Adipocyte (in vitro differentiated cells): ENCODE measurements at places on chromosomes 1 and 21.

DNA sequence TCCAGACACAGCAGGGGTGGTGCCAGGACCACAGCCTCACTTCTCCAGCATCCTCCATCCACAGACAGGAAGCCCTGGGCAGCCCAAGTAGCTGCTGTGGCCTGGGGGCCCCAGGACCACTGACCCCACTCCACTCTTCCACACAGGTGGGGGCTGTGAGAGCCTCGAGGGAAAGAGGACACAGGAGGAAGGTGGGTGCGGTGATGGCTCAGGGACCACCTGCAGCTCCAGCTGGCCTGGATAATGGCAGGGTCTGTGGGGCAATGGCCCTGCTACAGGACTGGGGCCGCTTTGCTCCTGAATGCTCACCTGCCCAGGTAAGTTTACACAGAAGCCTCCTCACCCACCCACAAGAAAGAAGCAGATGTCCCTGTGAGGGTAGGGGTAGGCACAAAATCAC lies 18.3 kb upstream of the PRSS38 start:
- DNase-seq = no peak

GRCh38 chr1:242425232-242425631 lies 99.3 kb downstream of the PLD5 start:
- DNase-seq = no peak

DNA sequence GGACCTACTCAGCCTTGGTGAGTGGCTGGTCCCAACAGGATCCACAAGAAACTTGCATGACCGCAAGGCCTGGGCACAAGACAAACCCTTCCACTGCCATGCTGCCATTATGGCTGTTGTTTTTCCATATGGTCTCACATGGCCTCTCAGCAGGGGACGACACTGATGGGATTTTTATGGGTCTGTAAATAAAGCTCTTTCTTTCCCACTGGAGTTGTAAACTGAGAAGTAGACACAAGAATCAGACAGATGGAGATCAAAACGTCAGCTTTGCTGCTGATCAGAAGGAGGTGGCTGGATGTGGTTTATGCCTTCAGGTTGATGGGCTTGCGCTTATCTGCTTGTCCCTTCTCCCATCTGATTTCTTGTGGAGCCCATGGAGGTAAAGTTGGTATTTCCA lies 138.1 kb upstream of the KCNJ6 start:
- DNase-seq = no peak

DNA sequence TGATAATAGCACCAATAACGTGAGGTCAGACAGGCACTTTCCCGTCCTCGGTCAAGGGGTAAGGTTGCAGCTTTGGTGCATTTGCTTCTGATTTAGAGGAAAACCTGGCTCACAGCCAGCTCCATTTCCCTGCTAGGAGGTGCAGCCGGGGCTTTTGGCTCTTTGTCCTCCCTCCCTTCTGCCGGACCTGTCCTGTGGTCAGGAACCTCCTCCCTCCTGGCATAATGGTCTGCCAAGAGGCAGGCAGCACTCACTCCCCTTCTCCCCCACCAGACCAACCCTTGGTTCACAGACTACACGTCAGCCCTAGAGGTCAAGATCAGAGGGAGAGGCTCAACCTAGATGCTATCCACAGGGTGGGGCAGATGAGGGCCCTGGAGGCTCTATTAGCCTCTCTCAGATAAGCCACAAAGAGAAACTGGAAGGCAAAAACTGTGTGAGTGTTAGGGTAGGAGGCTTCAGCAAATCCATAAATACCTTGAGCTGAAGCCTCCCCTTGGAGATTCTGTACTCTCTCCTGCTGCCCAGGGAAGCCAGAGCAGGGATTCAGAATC lies 64.8 kb downstream of the PLXNA2 start:
- no peak for DNase-seq

DNA sequence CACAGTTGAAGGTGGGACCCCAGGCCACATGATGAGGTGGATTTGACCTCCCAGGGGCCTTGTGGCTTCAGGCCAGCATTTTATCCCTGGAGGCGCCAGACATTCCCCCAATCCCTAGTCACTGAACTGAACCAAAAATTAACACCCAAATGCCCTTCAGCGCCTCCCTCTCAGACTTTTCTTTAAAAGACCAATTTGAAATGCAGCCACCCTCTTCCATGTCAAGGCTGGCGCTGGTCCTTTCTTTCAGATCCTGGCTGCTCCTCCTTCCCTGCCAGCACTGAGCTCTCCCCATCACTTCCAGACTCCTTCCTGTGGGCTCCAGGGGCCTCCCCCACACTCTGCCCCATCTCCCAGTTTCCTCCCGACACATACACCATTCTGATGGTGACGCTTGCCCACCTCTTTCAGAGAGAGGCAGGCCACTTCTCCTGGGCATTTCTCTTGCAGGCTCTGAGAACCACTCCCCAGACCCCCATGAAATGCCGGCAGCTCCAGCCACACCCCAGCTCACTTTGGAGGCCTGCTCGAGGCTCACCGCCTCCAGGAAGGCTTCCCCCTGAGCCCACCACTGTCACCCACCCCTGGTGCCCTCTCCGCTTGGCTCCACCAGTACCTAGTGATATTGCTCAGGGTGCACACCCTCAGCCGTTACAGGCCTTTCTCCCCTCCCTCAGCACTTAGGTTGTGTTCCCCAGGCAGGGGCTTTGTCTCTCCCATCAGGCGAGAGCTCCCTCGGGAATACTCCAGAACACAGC lies 27.0 kb downstream of the NAV1 start:
- DNase-seq = no peak

DNA sequence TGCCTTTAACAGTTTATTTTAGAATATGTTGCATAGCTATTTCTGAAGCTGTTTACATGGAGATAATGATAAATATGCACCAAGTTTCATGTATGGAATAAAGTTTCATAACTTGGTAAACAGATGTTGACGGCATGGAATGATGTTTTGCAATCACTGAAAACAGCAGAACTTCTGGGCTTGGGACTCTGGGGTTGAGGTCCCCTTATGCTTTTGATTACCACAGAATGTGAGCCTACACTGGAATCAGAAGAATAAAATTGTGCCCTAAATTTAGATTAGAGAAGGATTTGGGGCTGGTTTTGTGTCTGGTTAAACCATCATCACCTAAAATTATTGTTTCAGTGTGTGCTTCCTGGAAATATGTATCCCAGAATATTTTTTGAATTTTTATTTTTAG lies 11.1 kb downstream of the KRTAP24-1 start:
- DNase-seq = peak; percentile 9

- peak; percentile 28 for DNase-seq
Observed at GRCh38 chr1:88595355-88596002, 88.6 kb upstream of the PKN2 start.

DNA sequence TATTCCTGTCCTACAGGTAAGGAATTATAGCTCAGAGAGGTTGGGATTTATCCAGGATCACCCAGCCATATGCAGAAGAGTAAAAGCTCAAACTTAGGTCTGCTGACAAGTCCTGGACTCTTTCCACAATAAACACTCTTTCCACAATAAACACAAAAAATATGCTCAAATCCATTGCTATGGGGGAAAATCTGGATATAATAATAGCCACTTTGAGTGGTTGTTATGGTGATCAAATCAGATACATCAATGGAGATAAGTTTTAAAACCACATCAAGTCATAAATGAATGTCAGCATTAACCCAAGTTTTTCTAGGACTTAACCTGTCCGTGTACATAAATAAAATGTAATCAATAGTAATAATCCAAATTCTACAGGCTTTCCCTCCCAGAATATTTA lies 22.3 kb upstream of the TTF2 start:
- DNase-seq = peak; percentile 19

DNA sequence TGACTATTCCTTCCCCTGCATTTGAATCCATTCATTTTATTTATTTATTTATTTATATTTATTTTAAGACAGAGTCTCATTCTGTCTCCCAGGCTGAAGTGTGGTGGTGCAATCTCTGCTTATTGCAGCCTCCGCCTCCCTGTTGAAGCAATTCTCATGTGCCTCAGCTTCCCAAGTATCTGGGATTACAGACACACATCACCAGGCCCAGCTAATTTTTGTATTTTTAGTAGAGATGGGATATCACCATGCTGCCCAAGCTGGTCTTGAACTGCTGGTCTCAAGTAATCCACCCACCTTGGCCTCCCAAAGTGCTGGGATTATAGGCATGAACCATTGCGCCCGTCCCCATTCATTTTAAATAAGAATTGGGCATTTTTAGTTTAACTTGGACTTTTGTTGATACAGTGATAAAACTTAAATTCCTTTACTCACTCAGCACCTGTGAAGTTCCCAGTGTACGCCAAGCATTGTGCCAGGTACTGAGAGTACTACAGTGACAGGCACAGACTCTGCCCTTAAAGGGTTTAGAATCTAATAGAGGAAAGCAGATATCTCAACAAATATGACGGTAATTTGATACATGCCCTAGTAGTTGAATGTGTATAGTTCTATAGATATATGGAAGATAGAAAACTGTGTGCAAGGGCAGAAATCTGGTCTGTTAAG lies 90.5 kb downstream of the PTPRC start:
- DNase-seq = no peak

GRCh38 chr21:18759751-18760161 lies 356.2 kb upstream of the TMPRSS15 start:
- DNase-seq = no peak

DNA sequence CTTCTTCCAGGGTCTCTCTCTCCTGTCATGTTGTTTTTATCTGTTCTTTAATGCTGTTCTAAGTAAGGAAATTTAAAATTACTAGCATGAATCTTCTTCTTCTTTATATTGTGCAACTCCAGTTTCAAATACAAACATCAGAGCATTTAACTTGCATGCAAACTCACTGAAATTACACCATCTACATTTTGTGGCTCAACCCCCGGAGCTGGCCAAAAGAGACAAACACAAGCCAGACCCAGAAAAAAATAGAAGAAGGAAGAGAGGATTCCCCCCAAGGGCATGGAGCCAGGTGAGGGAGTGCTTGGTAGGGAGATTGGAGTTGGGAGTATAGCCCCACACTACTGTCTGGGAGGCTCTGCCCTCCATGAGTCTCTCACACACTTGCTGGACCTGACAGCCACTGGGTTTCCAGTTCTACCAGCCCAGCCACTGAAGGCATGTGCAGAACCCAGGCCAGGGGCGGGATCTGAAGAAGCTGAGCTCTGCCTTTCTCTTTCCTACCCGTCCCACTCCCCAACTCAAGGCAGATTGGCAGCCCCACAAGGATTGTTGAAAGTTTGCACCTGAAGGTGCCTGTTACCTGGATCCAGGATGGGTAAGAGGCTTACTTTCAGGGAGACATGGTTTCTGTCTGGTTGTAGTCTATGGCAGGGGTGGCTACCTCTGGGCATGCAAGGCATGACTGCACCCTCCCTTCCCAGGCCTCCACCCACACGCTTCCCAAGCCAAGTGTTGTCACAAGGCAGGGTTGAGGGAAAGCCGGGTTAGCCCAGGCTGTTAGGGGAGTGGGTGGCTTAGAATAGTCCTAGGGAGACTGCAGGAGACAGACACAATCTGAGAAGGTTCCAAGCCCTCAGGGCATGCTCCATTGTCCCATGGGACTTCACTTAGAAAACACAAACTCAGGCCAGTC lies 297.2 kb downstream of the TGFB2 start:
- peak; percentile 82 for DNase-seq

DNA sequence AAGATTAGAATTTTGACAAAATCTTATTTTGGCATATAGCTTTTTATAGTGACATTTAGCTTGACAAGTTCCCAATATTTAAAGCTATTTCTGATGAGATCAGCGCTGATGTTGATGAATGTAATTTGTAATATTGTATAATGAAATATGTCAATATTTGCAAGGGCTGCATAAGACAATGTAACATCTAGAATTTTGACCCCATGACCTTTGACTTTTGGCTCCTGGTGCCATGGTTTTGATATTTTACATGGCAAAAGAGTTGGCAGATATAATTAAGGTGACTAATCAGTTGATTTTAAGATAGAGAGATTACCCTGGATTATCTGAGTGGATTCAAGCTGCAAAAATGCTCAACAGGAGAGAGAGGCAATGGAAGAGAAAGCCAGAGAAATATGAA lies 63.9 kb downstream of the DUSP10 start:
- DNase-seq = no peak

- peak; percentile 86 for DNase-seq
Observed at GRCh38 chr1:91795591-91796389, 90.2 kb downstream of the TGFBR3 start.

- no peak for DNase-seq
Observed at GRCh38 chr21:43341378-43342161, 85.4 kb downstream of the SIK1 start.

GRCh38 chr1:17412093-17412870 lies 27.2 kb downstream of the RCC2 start:
- DNase-seq = no peak

DNA sequence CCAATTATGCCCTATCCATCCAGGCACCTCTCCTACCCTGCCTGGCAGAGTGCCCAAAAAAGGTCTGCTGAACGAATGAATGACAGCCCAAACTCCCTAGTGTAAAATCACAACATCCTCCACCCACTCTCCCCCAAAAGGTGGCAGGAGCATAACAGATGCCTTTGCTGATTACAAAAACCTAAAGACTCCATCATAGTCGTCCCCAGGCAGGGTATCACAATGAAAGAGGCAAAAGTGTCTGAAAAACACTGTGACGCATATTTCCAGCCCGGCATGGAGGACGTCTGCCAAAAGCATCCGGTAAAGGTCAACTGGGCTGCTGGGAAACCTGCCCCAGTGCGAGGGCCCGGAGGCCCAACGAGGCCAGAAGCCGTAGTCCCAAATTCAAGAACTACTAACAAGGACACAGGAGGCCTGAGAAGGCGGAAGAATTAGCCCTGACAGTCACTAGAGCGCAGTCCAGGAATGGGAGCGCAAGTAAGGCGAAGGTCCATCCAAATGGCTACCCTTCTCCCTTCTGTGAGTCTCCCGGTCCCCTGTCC lies 576 bp downstream of the SMIM12 start:
- DNase-seq = peak; percentile 50

DNA sequence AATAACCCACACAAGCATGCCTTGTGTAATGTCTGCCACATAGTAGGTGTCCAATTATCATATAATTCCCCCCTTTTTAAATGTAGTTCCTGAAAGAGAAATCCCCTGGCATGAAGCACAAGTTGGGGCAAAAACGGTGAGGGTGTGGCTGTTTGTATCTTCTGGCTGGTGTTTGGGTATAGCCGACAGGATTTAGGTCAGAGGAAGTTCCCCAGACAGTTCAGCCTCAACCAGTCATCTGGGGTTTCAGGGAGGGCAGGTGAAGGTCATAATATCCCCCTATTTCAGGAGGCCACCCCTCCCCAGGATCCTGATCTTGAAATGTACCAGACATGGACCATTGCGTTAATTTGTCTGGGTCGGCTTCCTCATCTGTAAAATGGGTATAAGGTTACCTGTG lies 29.1 kb upstream of the JUN start:
- DNase-seq = no peak

DNA sequence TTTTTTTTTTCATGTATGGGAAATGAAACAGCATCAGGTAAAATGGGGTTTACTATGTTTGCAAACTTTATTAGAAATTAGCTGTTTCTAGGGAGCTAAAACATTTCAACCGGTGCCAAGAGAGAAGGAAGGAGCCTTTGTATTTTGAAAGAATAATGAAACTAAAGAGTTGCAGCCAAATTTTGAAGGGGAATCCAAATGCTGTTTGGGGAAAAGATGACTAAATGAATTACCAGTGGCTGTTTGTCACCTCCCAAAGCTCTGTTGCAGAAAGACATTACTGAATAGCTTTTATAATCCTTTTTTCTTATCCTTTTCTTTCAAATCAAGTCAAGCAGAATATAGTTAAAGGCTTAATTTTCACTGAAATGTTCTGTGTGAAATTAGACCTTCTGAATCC lies 591.3 kb upstream of the ADGRL2 start:
- DNase-seq = no peak
